ENCODE measurements at places on chromosomes 2 and 18.

- DNase-seq: no peak
Observed at GRCh38 chr18:28728891-28729290, 552.0 kb upstream of the CDH2 start.

GRCh38 chr2:156110890-156111289 lies 221.6 kb downstream of the NR4A2 start:
- DNase-seq: no peak

- no peak for DNase-seq
Observed at GRCh38 chr2:156443089-156443488, 6.9 kb downstream of the GPD2 start.

DNA sequence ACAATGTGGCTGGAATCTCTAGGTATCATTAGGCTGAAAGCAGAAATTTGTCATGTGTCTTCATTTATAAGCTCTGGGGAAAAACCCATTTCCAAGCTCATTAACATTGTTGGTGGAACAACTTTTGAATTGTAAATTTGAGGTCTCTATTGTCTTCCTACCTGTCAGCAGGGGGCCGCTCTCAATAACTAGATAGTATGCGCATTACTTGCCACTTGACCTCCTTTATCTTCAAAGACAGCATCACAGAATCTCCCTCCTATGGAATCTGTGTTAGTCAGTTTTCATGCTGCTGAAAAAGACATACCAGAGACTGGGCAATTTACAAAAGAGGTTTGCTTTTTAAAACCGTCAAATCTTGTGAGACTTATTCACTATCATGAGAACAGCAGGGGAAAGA lies 223.1 kb downstream of the CALCRL start:
- no peak for DNase-seq

DNA sequence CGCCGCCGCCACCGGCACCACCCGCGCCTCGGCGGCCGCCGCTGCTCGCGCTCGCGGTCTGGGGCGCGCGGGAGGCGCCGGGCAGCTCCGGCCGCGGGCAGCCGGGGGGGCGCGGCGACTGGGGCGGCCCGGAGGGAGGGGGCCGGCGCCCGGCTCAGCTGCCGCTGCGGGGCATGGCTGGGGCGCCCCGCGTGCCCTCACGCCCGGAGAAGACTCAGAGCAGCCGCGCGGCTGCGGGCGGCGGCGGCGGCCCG lies 295 bp downstream of the GAREM1 start:
- no peak for DNase-seq

DNA sequence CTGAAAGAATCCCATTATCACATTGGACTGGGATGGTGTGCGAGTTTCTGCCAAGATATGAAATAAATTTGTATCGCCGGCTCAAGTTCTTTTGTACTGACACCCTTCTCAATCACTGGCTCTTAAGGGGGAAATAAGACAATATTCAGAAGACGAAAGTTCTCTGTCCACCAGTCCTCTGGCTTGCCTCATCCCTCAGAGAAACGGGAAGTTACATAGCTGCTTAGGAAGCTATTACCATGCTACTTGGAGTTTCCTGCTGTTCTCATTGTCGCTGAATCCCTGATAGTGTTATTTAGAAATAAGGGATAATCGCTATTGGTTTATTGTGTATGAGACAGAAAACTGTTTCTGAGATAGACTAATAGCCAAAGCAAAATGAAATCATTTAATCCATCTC lies 205.0 kb upstream of the ZNF521 start:
- no peak for DNase-seq

- no peak for DNase-seq
Observed at GRCh38 chr18:11994703-11995444, 13.6 kb downstream of the IMPA2 start.

DNA sequence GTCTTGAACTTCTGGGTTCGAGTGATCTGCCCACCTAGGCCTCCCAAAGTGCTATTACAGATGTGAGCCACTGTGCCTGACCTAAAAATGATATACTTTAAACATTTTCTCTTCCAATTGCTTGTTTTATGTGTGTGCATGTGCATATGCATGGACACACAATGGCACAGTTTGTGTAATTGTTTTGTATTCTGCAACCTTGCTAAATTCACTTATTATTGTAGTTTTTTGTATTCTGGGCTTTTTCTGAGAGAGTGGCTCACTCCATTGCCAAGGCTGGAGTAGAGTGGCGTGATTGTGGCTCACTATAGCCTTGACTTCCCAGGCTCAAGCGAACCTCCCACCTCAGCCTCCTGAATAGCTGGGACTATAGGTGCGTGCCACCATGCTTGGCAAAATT lies 8.1 kb downstream of the HAT1 start:
- DNase-seq: no peak

- DNase-seq: no peak
Observed at GRCh38 chr2:164657129-164657528, 35.8 kb upstream of the GRB14 start.

- no peak for DNase-seq
Observed at GRCh38 chr2:220346919-220347318, 719.5 kb downstream of the SLC4A3 start.

DNA sequence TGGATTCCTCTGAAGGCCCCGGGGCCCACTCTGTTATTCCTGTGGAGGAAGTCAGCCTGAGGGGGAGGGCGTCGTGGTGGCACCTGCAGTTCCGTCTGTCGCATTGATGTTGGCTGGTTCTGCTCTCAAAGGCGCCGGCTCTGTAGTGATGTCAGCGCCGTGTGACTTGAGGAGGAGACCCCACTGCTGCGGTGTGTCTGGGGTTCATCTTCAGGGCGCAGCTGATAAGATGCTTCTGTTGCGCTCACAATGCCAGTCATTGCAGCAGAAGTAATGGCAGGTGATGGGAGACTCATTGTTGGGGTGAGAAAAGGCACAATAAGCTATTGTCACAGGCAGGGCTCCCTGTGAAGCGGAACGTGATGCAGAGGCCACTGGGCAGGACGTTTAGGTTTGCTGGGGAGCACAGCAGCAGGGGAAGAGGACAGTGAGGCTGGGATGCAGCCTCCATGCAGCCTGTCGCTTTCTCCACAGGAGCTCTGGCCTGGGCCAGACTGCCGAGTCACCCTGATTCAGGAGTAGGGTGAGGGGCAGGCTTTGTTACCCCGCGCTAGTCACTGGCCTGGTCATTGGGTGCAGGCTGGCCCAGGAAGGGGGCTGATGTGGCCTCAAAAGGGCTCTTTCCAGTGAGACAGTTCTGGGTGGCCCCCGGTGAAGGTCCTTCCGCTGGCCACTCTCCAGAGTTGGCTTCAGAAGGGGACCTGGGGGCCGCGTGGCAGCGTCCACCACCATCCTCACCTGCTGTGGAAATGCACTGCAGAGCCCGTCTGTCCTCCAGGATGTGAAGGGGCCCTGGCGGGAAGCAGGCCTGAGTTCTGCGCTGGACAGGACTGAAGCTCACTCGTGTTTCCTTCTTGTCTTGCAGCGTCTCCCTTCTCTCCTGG lies 42.9 kb downstream of the SH3BP4 start:
- no peak for DNase-seq

DNA sequence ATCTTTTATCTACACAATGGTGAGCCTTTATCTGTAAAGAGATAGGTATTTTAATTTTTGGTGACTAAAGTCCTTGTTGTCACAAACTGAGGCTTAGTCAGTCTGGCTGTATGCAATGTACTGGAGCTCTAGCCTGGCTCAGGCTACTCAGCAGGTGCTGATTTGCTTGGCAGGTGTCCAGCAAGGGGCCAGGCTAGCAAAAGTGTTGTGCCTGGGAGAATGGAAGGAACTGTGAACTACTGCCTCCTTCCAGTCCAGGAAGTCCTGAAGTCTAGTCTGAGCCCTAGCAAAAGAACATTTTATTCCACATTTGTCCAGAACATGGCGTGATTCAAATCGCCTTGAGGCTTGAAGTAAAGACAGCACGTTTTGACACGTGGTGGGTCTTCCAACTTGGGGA lies 260.5 kb downstream of the CCDC85A start:
- DNase-seq: peak; percentile 22

- no peak for DNase-seq
Observed at GRCh38 chr2:113940891-113941290, 51.0 kb downstream of the ACTR3 start.

- DNase-seq: no peak
Observed at GRCh38 chr2:15800495-15801329, 139.6 kb upstream of the MYCN start.

DNA sequence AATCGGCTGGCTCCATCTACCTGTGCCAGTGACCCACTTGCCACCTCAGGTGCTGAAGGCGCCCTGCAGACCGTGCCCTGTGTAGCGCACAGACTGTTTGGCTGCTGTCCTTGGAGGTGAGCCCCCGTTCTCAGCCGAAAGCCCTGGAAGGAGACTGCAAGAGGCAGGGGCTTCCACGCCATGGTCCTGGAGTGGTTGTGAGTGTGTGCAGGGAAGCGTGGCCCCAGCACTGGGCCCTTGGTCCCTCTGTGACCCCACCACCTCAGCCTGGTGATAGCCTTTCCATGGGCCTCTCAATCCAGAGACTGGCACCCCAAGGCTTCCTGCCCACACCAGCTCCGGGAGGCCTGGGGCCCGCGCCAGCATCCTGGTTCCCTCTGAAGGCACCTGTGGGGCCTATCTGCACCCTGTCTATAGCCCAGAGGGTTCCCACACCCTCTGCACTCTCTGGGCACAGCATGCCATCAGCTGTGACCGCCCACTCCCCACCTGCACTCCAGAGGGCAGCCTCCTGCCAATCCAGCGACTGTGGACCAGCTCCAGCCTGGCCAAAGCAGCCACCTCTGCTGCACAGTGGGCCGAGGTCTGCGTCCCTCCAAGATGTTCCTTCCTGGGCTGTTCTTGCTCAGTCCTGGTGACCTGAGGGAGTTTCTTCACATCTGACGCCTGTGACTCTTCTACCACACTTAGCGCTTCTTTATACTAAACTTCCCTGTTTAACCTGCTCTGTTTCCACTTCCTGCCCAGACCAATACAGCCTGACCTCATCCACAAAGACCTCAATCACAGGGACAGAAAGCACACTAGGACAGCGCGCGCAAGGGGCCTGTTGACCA lies 109.5 kb downstream of the EIPR1 start:
- DNase-seq: no peak

GRCh38 chr2:230847883-230848388 lies 16.8 kb upstream of the ITM2C start:
- peak; percentile 55 for DNase-seq

GRCh38 chr2:74043345-74044329 lies 58.9 kb downstream of the TET3 start:
- DNase-seq: no peak

GRCh38 chr2:64767670-64768468 lies 114.2 kb upstream of the SERTAD2 start:
- DNase-seq: peak; percentile 16

GRCh38 chr2:174395969-174396630 lies 570 bp downstream of the SCRN3 start:
- no peak for DNase-seq

DNA sequence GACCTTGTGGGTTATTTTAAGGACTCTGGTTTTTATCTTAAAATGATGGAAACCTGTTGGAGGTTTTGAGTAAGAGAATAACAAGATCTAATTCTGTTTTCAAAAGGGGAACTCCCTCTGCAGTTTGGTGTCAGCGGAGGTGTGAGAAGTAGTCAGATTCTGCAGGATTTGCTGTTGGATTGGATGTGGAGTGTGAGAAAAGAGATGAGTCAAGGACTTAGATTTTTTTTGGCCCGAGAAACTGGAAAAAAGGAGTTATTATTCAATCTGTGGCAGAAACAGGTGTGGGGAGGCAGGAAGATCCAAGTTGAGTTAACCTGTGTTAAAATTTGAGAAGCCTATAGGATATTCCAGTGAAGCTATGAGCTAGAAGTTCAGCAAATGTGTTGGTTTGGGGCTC lies 337.2 kb upstream of the FANCL start:
- DNase-seq: no peak

- DNase-seq: no peak
Observed at GRCh38 chr2:151881342-151881741, 53.1 kb upstream of the ARL5A start.

GRCh38 chr2:46075848-46076247 lies 221.4 kb upstream of the EPAS1 start:
- no peak for DNase-seq

GRCh38 chr2:23452853-23453420 lies 68.0 kb downstream of the KLHL29 start:
- no peak for DNase-seq

GRCh38 chr2:84492571-84492970 lies 23.7 kb upstream of the DNAH6 start:
- no peak for DNase-seq

DNA sequence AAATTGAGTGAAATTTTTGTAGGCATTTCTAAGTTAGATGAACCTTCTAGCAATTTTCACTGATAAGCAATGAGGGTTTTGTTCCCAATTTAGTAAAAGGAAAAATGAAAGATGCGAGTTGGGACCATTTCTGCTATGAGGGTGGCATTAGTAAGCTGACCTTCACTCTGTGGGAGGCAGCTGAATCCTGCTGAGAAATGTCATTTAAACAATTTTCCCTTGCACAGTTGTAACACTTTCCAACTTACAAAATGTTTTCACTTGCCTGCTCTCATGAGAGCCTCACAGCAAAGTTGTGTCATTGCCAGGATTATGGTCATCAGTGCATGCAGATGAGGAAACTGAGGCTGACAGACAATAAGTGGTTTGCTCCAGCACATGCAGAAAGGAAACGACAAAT lies 527.7 kb downstream of the TNS1 start:
- DNase-seq: no peak

DNA sequence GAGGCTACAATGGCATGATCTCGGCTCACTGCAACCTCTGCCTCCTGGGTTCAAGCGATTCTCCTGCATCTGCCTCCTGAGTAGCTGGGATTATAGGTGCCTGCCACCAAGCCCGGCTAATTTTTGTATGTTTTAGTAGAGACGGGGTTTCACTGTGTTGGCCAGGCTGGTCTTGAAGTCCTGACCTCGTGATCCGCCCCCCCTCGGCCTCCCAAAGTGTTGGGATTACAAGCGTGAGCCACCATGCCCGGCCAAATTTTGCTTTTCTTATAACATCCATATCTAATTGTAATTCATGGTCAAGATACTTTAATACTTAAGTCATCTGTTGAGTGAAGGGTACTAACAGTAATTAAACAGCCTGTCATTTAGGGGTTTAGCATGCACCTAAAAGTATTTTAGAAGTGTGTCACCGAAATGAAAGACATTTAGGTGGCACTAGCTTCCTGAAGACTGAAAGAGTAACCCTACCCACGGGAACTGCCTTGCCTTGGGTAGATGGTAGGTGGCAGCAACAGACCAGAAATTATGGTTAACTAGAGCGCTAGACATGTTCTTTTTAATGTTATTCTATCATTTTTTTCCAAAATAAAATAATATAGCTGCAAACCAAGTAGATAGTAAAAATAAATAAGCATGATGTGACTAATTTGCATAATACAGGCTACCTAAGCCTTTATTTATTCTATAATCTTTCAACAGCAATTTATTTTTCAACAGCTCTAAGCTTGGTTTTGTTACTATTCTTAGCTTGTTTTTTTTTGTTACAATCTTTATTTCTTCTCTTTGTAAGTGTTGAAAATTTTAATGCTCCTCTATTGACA lies 8.6 kb upstream of the ACYP2 start:
- DNase-seq: peak; percentile 45
